ENCODE measurements at places on chromosomes 3 and 15.

DNA sequence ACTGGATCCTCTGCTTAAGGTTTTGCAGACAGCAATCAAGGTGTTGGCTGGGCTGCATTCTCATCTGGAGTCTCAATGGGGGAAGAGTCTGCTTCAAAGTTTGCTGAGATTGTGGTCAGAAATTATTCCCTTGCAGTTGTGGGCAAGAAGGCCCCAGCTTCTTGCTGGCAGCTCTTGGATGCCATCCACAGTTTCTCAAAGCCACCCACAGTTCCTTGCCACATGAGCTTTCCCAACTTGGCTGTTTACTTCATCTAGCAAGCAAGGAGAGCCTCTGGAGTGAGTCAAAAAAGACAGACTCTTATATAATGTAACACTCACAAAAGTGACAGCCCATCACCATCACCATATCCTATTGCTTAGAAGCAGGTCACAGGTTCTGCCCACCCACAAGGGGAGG lies 62.1 kb upstream of the ABHD2 start:
- DNase-seq: no peak

DNA sequence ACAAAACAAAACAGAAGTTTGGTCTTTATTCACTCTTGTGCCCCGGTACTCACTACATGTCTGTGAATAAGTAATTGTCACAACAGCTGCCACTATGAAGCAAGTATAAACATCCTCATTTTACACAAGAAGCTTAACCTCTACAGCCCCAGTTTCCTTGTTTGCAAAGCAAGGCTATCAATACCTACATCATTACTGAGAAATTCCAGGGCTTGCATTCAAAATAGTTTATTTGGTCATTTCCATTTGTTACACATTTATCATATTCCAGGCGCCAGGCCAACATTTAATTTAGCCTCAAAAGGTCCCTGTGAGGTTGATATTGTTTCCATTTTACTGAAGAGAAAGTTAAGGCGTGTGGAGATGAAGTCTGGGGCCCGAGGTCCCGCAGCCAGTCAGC lies 161.4 kb upstream of the LRTM1 start:
- no peak for DNase-seq

- DNase-seq: no peak
Measured at GRCh38 chr3:70156808-70157207, 155.6 kb downstream of the MDFIC2 start.

- no peak for DNase-seq
Measured at GRCh38 chr15:45664451-45664850, 29.6 kb downstream of the SQOR start.

DNA sequence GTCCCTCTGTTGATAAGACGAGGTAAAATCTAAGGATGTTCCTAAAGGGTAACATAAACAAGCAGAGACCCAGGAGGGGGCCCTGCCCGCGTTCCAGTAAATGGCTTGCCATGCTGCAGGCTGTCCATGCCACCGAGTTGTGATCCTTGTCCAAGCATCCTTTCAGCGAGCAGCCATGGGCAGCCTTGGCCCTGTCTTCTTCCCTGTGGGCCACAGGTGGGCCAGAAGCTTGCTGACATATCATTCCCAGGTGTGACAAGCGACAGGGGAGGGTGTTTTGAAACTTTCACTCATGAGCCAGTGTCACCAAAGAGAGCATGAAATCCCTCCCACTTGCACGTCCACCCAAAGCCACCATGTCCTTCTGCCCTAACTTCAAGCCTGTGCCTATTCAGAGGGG lies 53.7 kb downstream of the PCSK6 start:
- DNase-seq: no peak

DNA sequence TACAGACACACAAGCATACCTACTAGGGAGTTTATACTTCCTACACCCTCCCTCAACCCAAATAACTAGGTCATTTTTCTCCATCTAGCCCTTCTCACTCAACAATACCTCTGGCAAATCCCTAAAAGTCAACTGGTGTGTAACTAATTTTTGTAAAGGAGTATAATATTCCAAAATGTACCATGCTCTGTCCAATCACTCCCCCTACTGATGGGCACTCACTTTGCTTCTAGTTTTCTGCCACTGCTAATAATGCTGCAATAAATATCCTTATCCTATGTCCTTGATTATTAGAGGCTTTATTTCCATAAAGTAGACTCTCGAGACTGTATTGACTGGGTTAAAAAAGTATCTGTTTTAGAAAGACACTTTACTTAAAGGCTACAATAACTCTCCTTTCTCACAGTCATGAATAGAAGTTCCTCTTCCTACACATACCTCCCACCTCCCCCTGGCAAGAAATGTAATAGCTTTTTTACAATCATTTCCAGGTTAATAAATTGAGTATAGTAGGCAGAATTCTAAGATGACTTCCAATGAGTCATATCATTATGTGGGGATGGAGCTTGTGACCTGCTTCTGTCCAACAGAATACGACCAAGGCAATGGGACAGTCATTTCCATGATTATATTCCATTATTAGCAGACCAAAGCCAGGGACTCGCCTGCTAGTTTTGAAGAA lies 30.0 kb downstream of the SHQ1 start:
- DNase-seq: peak; percentile 23

- no peak for DNase-seq
Measured at GRCh38 chr3:194579091-194579606, 54.1 kb downstream of the TMEM44 start.

GRCh38 chr15:55917881-55918296 lies 75.5 kb downstream of the NEDD4 start:
- DNase-seq: no peak

DNA sequence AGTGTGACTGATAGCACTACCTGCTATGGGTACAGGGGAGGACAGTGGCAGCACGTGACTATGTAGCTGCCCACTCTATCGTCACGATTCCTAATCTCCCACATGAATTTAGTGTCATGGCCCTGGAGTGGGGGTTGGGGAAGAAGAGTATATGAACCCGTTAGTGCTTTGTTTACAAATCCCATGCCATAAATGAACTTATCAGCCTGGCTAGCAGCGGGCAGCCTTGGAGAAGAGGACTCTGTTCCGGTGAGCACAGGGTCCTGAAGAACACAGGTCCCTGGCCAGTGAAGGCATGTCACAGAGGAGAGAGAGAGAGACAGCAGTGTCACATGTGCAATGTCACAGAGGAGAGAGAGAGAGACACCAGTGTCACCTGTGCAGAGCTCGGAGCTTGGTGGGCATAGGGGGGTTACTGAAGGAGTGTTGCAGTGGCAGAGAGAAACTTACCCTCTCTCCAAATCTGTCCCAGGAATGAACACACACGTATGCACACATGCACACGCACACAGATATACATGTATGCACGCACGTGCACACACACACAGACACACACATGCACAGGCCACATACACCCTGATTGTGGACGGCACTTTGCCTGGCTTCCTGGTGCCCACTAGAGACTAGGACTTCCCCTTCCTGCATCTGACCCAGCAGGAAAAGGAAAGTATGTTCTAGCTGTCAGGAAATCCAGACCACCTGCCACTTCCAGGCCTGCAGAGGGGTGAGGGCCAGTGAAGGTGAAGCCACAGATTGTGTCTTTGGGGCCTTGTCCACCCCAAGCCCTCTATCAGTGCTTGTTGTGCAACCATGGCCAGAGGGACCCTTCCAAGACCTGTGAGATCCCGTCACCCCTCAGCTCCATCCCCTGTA lies 26.3 kb downstream of the ITGA11 start:
- DNase-seq: no peak
